ENCODE measurements at places on chromosomes 7 and 10.
A peak's percentile ranks its signal among the peaks of the same experiment; 100 is the strongest.

DNA sequence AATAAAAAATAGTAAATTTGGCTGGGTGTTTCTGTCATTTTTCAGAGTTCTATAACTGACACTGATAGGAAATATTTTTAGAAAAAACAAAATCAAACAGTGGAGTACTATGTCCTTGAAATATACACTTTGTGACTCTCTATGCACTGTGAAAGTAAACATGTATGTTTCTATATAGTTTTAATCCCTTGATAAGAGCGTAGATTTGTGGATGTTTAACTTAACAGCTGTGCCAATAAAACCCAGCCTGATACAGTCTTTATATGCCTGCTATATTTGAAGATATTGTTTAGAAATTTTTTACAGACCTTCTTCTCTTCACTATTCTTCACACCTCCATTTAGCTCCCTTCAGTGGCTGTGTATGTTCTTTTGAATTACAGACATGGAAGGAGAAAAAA, 473.3 kb upstream of the FZD8 start:
- no peaks in the 10 kb centered on the region for H3K27me3 ChIP-seq
- no peak overlapping the region for H3K27ac ChIP-seq
- DNase-seq, result no peak
- peaks cover 7% of the 10 kb centered on the region for H3K4me1 ChIP-seq

DNA sequence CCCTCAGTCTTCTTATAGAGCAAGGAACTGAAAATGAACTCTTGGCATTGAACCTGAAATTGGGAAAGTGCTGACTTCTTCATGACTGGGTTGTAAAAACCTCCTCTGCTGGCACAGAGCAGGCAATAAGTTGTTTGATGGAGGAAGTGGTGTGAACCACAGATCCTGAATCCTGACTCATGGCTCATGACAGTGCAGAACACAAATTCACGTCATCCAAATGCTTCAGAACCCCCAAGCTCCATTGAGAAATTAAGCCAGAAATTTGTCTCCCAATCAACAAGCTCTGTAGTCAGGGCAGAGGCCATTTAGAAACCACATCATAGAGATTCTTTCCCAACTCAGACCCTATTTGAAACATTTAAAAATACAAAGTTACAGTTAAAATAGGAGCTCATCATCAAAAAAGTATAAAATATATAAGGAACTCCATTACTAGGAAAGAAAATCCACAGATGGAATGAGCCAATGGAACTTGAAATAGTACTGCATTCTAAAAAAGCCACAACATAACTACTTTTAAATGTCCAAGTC, 10.3 kb upstream of the STK17A start:
- no peak for DNase-seq
- H3K36me3 ChIP-seq, result no peaks in the 10 kb centered on the region
- no peaks in the 10 kb centered on the region for H3K4me1 ChIP-seq
- no peak overlapping the region for H3K27ac ChIP-seq
- no peak overlapping the region for H3K4me3 ChIP-seq

- peak; percentile 93 for DNase-seq
- H3K36me3 ChIP-seq, result no peaks in the 10 kb centered on the region
- peaks cover 29% of the 10 kb centered on the region for H3K4me1 ChIP-seq
- H3K27ac ChIP-seq, result peak overlapping the region; percentile 85
- no peak overlapping the region for H3K4me3 ChIP-seq
Measured at GRCh38 chr10:124106241-124106879, 13.0 kb upstream of the CHST15 start.

DNA sequence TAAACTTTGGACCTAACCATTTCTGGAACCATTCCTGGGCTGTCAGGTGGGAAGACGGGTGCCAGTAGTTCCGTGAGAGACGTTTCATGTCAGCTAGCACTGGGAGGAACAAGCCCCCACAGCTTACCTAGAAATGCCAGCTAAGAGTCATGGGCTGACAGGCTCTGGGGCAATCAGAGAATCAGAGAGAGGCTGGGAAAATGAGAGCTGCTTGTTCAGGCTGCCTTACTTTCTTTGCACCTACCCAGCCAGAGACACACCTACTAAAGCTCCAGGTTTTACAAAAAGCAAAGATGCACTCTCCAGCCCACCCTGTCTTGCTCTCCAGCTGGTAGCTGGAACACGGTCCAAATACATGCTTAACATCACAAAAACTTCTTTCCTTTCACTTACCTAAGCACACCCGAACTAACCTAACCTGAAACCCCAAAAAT, 688 bp downstream of the PTN start:
- H3K4me1 ChIP-seq, result no peaks in the 10 kb centered on the region
- peak overlapping the region; percentile 27 for H3K4me3 ChIP-seq
- H3K27ac ChIP-seq, result no peak overlapping the region
- H3K27me3 ChIP-seq, result no peaks in the 10 kb centered on the region

DNA sequence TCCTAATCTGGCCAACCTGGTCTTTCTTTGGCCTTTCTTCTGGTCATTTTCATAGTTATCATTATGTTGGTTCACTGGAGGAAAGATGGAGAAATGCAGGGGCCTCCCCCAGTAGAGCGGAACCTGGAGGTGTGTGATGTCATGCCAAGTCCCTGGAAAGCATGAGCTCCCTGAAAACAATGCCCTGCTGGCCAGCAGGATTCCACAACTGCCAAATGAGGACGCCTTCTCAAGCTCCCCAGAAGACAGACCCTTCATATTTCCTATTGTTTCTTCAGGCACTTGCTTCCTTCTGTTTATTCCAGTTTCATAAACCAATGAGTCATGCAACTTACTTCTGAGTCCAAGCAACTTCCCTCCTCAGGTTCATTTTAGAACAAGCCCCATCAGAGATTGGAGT, 339.0 kb downstream of the GATA3 start:
- no peak for DNase-seq
- H3K27me3 ChIP-seq, result no peaks in the 10 kb centered on the region
- no peak overlapping the region for H3K4me3 ChIP-seq

- no peaks in the 10 kb centered on the region for H3K27me3 ChIP-seq
- no peak overlapping the region for H3K4me3 ChIP-seq
- DNase-seq, result peak; percentile 39
- peaks cover 11% of the 10 kb centered on the region for H3K4me1 ChIP-seq
- H3K27ac ChIP-seq, result peak overlapping the region; percentile 38
- H3K36me3 ChIP-seq, result no peaks in the 10 kb centered on the region
Measured at GRCh38 chr7:90958647-90959046, 305.6 kb upstream of the FZD1 start.

GRCh38 chr10:13840036-13840435, 253.3 kb downstream of the PRPF18 start:
- no peak overlapping the region for H3K4me3 ChIP-seq
- DNase-seq, result no peak
- no peaks in the 10 kb centered on the region for H3K27me3 ChIP-seq
- no peaks in the 10 kb centered on the region for H3K36me3 ChIP-seq
- H3K4me1 ChIP-seq, result peaks cover 44% of the 10 kb centered on the region
- peak overlapping the region; percentile 3 for H3K27ac ChIP-seq

DNA sequence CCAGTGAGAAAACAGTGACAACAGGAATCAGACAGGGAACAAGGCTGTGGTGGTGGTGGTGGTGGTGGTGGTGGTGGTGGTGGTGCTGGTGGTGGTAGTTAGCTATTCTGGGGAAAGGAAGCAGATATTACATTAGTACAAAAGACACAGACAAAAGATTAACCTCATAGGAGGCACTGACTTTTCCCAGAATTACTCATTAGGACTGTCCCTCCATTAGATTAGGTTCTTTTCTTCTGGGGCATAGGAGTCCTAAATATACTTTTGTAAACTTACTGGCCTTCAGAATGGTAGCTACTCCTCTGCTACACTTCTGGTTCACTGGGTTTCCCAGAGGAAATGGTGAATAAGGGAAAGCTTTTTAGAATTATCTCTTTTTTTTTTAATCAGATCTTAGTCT, 156.6 kb upstream of the SEMA3D start:
- H3K4me1 ChIP-seq, result no peaks in the 10 kb centered on the region
- H3K4me3 ChIP-seq, result no peak overlapping the region
- no peak overlapping the region for H3K27ac ChIP-seq
- DNase-seq, result no peak

DNA sequence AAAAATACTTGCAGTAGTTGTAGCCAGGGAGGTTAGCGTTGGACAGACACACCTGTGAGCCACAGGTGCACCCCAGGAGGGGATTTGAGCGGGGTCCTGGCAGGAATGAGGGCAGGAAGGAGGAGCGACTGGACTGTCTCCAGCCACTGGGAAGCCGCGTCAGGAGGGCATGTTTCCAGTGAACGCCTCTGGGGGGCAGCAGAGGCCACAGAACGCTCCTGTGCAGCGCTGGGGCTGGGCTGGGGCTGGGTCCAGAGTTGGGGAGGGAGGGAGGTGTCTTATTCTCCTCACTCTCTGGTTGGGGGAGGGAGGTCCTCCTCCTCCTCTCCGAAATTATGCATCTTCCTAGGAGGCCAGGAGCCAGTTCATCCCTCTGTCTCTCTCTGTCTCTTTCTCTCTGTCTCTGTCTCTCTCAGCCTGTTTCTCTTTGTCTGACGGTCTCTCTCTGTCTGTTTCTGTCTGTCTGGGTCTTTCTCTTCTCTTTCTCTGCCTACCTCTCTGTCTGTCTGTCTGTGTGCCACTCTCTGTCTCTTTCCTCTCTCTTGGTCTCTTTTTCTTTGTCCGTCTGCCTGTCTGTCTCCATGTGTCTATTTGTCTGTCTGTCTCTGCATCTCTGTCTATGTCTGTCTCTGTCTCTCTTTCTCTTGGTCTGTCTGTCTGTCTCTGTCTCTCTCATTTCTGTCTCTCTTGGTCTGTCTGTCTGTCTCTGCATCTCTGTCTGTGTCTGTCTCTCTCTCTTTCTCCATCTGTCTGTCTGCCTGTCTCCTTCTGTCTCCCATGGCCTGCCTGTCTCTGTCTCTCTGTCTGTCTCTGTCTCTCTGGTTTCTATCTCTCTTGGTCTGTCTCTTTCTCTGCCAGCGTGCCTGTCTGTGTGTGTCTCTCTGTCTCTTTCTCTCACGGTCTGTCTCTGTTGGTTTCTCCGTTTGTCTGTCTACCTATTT, 9.9 kb upstream of the PSMG3 start:
- H3K4me3 ChIP-seq, result no peak overlapping the region
- no peaks in the 10 kb centered on the region for H3K36me3 ChIP-seq
- peak; percentile 54 for DNase-seq
- no peaks in the 10 kb centered on the region for H3K4me1 ChIP-seq

DNA sequence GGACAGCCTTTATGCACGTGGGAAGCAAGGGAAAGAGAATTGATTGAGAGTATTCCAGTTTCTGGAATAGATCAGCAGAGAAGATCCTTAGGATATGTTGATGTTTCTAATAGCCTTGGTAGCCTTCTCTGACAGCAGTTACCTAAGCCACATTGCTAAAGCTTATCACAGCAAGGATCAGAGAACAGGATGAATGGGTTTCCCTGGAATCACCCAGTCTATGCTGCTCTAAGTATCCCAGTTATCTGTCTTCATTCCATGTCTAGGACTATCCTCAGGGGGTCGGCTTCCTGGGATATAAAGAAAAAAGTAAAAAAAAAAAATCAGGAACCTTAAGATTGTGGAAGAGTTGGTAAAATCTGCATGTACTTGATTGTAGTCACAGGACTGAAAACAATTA, 352.0 kb upstream of the AKR1E2 start:
- no peaks in the 10 kb centered on the region for H3K27me3 ChIP-seq
- no peak overlapping the region for H3K27ac ChIP-seq
- H3K4me1 ChIP-seq, result no peaks in the 10 kb centered on the region

GRCh38 chr10:122164815-122165483, 106.1 kb upstream of the BTBD16 start:
- peak overlapping the region; percentile 20 for H3K27ac ChIP-seq
- H3K4me1 ChIP-seq, result peaks cover 24% of the 10 kb centered on the region
- no peak overlapping the region for H3K4me3 ChIP-seq
- no peaks in the 10 kb centered on the region for H3K27me3 ChIP-seq
- H3K36me3 ChIP-seq, result no peaks in the 10 kb centered on the region

DNA sequence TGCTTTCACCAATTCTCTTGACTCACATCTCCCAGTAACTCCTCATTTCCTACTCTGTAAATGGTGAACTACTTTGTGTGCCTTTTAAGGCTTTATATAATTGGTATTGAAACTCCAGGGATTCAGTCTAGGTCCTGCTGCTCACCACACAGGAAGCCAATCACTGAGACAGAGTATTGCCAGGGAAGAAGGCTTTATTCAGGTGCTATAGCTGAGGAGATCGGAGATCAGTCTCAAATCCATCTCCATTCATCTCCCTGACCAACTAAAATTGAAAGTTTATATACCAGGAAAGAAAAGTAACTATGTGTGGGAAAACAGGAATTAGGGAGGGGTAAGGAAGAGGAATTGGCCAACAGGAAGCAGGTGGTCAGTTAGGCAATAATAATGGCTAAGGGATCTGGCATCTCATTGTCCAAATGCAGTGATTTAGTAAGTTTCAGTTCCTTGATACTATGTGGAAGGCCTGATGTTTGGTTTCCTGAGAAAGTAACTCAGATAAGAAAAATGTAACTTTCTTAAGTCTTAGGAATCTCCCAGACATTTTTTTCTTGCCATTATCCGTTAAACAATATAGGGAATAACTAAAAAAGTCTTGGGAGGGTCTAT, 10.2 kb upstream of the SDHAF3 start:
- H3K36me3 ChIP-seq, result no peaks in the 10 kb centered on the region
- no peak overlapping the region for H3K4me3 ChIP-seq
- no peak overlapping the region for H3K27ac ChIP-seq
- peaks cover 3% of the 10 kb centered on the region for H3K4me1 ChIP-seq

GRCh38 chr7:107383203-107383602, 86.7 kb upstream of the GPR22 start:
- no peaks in the 10 kb centered on the region for H3K27me3 ChIP-seq
- no peak overlapping the region for H3K27ac ChIP-seq
- H3K36me3 ChIP-seq, result no peaks in the 10 kb centered on the region
- no peak overlapping the region for H3K4me3 ChIP-seq
- H3K4me1 ChIP-seq, result no peaks in the 10 kb centered on the region

DNA sequence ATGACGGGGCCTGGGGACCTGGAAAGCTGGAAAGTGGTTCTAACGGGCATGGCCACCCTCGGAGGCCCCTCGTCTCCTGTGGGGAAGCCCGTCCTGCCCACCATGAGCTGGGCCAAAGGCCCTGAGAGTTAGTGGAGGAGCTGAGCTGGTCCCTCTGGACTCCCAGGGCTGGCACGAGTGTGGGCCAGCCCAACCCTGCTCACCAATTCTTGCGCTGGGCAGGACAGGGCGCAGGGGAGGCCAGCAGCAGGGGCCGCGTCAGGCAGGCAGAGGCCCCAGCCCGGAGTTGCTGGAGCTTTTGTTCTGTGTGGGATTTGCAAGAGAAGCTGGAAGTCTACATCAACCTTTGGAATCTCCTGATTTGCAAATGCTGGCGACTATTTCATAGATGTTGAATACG, 29.8 kb downstream of the UNCX start:
- H3K4me3 ChIP-seq, result no peak overlapping the region
- H3K27me3 ChIP-seq, result no peaks in the 10 kb centered on the region
- no peaks in the 10 kb centered on the region for H3K36me3 ChIP-seq
- no peaks in the 10 kb centered on the region for H3K4me1 ChIP-seq
- H3K27ac ChIP-seq, result no peak overlapping the region

Data from thyroid gland (tissue), 4 donors.